ENCODE measurements at places on chromosomes 7 and 10. TPM values are rescaled to one million over a fixed set of nuclear protein-coding genes. Genes with fewer than 3 reads are reported as not detected.
A peak's percentile ranks its signal among the peaks of the same experiment; 100 is the strongest.

DNA sequence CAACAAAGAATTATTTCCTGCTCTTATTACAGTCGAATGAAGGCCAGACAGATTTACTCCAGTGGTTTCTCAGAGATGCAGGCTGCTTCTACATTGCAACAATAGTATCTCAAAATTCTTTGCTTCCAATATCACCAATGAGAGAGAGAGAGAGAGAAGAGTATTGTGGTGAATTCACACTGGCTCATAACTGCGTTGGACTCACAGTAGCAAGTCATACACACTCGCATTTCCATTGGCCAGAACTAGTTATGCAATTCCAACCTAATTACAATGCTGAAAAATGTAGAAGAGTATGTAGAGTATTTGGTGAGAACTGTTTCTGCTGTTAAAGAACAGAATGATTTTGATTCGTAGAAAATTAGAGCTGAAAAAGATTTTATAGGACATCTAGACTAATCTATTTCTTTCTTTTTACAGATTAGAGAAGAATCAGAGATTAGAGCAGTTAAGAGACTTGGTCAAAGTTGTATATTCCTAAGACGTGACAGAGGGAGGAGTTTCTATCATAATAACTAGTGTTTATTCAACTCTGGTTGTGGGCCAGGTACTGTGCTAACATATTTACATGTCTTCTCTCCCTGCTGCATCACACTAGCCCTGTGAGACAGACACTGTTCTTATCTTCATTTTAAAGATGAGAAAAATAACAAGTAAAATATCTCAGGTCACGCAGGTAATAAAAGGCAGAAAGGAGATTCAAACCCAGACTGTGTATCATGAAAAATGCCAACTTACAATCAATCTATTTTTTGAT is 34.6 kb upstream of the PDK4 start:
- peak; percentile 6 for DNase-seq

DNA sequence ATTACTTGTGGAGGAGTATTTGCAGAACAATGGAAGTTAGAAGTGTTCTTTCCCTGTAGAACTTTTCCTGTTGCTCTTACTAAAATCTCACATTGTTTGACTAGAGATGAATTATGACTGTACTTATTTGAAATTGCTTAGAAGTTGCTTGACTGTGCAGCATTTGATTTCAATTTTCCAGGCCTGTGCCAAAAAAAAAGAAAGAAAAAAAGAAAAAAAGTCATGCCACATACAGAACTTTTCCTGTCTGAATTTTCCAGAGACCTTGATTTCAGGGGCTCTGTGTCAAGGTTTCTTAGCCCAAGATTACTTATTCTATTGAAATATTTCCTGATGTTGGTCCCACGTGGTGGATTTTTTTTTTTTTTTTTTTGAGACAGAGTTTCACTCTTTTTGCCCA is 3.5 kb upstream of the FAM171A1 start:
- no peak for DNase-seq

VGF gene
- 40.5 TPM for total RNA-seq

DNA sequence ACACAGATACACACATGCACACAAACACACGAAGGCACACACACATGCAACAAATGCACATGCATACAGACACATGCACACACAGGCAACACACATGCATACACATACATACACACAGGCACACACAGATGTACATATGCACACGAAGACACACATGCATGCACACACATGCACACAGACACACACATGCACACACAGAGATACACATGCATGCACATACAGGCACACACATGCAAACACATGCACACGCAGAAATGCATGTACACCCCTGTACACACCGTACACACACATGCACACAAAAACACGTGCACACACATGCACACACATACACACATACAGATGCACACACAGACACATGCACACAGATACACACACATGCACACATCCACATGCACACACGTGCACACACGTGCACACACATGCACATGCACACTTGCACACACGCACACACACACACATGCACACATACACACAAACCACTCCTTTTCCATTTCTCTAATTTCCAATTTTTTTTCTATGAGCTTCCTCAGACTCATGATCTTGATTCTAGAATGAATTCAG is 63.3 kb upstream of the CCZ1B start:
- DNase-seq, result no peak

AKR1C8 gene
- total RNA-seq, result not detected

GRCh38 chr7:2607122-2607922 is 24.5 kb upstream of the TTYH3 start:
- DNase-seq, result no peak

DNA sequence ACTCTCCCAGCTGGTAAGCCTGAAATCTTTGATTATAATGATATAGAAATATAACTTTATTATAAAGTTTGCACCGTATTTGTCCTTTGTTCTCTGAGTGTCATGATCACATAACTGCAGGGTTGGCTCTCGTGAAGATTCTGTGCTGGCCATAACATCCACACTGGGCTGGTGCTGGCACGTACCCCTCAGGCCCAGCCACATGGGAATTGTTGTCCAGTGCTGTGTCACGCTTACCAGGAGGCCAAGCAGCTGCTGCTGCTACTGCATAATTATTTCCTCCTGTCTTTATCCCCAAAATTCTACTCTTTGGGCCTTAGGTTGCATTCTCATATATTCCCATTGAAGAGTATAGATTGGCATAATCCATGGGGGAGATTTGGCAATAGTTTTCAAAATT is 20.8 kb upstream of the UCN3 start:
- no peak for DNase-seq

GRCh38 chr10:93495654-93496321 is 624 bp upstream of the CEP55 start:
- no peak for DNase-seq

NPC1L1 gene
- 0.07 TPM for total RNA-seq

DNA sequence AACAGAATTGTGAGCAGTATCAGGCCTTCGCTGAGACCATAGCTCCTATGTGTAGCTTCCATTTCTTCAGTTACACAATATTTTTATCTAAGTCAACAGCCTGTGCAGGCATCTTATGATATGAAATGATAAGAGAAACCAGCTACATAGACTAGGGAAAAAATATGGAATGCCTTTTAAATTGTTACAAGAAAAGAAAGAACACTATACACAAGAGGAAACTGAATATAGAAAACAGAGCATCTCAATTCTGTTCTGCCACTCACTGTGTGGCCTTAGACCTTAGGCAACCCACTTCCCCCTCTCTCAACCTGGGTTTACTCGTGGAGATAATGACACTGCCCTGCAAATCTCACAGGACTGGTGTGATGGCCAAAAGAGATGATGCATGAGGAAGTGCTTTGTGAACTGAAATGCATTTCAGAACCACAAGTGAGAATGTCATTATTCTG is 132.9 kb downstream of the LRRN3 start:
- DNase-seq, result no peak

BCCIP gene
- 68.1 TPM for total RNA-seq

DNA sequence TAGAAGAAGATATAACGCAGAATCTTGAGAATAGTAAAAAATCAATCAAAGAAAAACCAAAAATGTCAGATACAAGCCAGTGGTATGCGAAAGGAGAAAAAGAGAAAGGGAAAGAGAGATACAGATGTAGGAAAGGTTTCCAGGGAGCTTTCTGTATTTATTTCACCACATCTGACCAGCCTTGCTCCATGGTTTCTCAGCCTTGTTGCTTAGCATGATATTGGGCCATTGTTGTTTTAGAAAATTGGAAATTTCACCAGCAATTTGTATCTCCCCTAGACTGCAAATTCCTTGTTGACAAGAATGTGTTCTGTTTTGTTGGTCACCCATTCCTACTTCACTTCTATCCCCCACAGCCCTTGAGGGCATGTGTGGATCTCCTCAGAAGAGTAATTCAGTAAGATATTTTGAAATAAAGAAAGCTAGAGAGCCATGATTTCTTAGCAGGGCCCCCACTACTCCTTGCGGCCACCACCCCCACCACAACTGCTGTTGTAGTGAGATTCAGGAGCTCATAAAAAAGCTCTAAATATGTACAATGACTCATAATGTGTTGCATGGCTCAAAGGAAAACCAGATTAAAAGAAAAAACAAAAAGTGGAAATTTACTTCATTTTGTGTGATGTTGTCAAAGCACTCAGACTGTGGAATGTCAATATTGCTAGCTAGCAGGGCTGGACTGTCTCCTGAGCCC is 138.7 kb downstream of the CHRM2 start:
- DNase-seq, result no peak

PRLHR gene
- not detected for total RNA-seq

All from astrocyte (in vitro differentiated cells and primary cell).